ENCODE measurements at places on chromosomes 1 and 21.

GRCh38 chr1:18112611-18113010, 5.0 kb downstream of the IGSF21 start:
- DNase-seq: no peak

GRCh38 chr1:2980073-2980791, 41.0 kb upstream of the ACTRT2 start:
- no peak for DNase-seq

GRCh38 chr1:54301497-54301896, 101.5 kb downstream of the MRPL37 start:
- DNase-seq: no peak

GRCh38 chr21:27681038-27681437, 714.1 kb upstream of the ADAMTS5 start:
- DNase-seq: no peak

DNA sequence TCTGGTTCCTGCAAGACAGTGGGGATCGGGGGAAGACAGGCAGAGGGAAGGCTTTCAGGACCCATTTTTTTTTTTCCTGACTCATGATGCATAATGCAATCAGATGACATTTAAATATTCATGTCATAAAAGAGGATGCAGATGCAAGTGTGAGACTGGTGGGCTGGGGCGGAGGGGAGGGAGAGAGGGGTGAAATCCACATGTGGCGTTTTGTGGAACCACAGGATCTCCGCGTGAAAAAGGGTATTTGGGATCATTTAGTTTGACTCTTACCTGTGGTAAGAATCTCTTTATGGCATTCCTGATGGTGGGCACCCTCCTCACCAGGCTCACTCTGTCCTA, 249.3 kb upstream of the CSF3R start:
- no peak for DNase-seq

GRCh38 chr1:113976609-113977278, 2.5 kb upstream of the OLFML3 start:
- no peak for DNase-seq

DNA sequence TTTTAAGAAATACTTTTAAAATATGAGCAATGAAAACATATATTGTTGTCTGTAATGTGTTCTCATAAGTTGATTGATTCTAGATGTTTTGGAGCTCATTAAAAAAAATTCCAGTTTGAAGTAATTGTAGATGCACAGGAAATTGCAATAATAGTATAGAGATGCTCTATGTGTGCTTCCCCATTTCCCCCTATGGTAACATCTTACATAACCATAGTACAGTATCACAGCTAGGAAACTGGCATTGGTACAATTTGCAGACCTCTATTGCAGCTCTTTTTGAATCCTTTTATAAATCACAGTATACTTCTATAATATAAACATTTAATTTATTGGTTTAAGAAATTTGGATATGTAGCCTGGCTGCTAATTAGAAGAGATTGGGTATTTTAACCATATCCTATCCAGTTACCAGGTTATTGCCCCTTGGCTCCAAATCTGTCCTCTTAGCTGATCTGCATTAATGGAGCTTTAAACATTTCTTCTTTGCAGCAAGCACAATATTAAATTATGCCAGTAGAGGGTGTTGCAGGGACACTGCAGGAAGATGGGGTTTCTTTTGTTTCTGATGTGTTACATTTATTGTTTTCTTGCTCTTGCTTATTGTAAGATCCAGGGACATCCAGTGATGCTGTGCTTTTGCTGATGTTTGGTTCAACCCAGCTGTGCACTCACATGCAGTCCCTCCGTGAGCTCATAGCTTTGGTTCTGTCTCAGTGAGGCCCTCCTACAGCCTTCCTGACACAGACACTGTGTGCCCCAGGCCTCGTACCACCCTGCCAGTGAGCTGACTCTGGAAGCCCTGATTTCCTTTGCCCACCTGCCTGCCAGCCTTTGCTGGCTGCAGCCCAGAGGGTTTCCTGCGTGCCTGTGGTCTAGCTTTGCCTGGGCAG, 103.3 kb downstream of the RABGAP1L start:
- DNase-seq: peak; percentile 9

DNA sequence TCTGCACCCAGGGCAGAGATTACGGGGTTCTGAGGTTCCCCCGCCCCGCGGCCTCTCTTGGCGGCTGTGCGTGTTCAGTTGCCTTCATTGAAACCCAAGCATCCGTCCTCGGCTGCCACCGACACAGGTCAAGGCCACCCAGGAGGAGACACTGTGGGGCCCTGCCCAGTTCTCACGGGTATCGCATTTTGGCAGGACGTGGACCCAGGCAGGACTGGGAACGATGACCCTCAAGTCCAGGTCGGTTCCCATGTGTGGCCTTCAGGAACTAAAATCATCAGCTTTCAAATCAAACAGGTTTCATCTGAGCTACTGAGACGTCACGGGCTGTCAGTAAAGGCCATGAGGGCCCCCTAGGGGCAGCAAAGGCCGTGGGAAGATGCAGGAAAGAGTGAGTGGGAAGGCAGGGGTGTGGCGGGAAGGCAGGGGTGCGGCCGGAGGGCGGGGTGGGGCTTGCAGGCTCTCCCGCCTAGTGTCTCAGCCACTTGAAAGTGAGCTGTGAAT, 7.0 kb upstream of the C1orf174 start:
- no peak for DNase-seq

DNA sequence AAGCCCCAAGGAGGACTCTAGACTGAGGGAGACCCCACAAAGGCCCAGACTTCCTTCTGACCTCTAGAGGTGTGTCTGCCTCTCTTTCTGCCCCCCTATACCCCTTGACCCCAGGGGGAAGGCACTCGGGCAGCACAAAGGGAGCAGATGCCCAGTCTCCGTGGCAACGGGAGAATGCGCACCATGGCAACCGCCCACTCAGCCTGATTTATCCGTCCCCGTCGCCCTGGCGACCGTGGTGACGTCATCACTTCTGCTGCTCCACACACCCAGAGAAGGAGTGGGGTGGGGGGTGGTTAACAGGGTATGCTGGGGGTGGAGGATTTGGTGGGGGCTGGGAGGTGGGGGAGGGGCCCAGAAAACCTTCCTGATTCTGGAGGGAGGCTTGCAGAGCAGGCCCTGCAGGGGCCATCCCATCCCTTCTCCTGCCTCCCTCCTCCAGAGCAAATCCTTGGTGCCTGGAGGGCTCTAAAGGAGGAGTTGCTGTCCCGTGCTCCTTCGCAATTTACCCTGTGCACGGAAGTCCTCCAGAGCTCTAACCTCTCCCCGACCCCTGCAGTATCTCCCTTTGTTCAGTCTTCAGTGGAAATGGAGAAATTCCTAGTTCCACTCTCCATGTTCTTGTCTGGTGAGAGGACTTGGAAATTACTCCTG, 6.3 kb downstream of the CELF3 start:
- no peak for DNase-seq

- no peak for DNase-seq
Measured at GRCh38 chr1:181482521-181483284, 614 bp upstream of the CACNA1E start.

DNA sequence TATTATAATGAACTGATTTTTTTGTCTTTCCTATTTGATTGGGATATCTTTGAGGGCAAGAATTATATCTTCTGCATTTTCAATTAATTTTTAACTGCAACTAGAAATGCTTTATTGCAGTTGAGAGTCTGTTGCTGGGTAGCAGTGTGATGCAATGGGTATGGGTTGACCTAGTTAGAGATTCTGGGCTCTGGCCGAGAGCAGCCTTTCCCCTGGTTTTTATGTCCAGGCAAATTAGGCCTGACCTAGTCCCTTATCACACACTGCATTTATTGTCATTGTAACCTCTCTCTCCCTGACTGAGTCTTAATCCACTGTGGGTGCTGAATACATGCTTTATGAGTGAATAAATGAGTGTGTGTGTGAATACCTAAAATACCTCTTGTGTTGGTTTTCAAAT, 206.4 kb upstream of the PTGFR start:
- DNase-seq: no peak

DNA sequence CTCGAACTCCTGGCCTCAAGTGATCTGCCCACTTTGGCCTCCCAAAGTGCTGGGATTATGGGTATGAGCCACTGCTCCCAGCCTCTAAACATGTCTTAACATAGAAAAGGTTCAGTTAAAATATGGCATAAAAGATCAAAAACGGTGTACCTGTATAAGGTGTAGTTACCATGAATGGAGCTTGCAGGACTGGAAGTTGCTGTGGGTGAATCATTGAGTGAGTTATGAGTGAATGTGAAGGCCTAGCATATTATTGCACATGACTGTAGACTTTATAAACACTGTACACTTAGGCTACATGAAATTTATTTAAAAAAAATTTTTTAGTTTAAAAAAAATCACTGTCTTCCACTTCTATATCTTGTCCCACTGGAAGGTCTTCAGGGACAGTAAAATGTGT, 15.7 kb downstream of the ABCD3 start:
- no peak for DNase-seq

DNA sequence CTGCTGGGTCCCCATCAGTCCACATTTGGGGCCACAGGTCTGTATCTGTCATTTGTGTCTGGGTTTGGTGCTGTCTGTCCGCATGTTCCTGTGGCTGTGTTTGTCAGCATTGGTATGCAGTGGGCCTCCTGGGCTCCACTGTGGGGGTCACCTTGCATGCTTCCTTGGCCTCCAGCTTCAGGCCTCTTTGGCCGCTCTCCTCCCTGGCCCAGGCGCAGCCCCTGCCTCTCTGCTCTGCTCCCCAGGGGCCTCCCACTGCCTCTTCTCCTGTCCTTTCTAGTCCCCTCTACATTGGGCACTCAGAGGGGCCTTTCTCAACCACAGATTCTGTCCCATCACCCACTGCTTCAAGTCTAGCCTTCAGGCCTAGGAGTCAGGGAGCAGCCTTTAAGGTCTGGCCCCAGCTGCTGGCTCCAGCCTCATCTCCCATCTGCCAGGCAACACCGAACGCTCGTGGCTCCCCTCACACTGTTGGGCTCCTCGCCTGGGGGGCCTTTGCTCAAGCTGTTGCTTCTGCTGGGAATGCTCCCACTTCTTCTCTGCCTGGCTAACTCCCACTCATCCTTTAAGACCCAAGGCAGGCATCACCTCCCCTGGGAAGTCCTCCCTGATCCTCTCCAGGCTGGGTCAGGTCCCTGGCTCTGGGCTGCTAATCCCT, 14.6 kb downstream of the ZNF362 start:
- DNase-seq: no peak

- DNase-seq: no peak
Measured at GRCh38 chr21:35606146-35606545, 454.2 kb downstream of the SETD4 start.

DNA sequence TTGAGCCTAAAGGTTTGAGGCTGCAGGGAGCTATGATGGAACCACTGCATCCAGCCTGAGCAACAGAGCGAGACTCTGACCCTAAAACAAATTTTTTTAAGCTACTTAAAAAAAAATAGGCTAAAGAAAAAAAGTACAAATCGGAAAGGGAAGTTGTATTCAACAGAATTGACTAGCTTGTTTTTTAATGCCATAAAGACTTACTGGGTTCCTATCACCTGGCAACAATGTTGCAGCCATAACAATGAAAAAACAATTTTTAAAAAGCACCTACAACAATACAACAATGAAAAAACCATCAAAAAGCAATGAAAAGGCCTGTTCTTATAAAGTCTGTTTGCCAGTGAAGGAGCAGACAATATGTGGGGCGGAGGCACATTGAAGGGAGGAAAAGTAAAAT, 20.1 kb upstream of the PIGK start:
- DNase-seq: no peak

DNA sequence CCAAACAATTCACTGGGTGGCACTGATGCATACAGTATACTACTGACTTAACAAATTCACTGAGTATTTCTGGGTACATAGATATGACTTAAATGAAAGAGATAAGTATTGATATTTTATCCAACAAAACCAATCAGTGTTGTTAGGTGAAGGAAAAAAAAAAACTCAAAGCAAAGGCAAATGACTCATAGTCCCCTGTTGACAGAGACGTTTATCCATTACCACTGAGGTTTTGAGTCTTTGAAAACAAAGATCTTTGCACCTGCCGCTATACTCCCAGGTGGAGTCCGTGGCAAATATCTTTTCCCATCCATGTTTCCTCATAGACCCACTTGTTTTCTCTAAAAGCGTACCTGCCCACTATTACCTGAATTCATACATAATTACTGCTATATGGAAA, 18.4 kb downstream of the DYNLT5 start:
- no peak for DNase-seq

DNA sequence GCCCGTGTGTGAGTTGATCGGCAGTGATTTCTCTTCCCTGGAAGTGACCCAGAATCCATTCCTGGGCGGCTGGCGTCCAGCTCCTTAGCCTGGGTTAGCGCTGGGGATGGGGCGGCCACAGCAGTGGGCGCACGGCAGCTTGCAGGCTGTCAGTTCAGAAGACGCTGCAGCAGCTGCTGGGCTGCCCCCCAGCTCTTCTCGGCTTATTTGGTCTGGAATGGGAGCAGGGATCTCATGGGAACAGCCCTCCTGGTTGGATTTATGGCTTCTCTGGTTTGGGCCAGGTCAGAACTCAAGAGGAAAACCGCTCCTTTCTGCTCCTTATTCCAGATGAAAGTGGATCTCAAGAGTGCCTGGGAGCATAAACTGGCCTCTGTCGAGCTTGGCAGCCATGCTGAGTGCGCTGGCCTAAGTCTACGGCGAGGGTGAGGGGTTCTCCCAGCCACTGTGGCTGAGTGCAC, 148.2 kb downstream of the PRDM16 start:
- DNase-seq: no peak

DNA sequence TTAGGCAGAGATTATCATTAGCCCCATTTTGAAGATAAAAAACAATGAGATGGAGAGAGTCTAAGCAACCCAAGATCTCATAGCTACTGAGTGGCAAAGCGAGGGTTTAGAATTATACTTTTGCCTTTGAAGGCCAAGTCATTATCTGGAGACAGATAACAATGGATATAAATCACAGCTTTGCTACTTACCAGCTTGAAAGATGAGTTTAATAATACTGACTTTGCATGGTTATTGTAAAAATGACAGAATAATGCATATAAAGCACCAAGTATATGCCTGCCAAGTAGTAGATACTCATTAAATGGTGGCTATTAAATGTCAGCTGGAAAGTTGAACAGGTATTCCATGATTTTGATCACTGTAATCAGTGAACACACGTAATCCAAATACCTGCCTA, 241.6 kb upstream of the SGIP1 start:
- DNase-seq: no peak

- no peak for DNase-seq
Measured at GRCh38 chr1:150484861-150485260, 2.4 kb upstream of the TARS2 start.

GRCh38 chr1:40239626-40240025, 8.1 kb upstream of the TMCO2 start:
- no peak for DNase-seq

DNA sequence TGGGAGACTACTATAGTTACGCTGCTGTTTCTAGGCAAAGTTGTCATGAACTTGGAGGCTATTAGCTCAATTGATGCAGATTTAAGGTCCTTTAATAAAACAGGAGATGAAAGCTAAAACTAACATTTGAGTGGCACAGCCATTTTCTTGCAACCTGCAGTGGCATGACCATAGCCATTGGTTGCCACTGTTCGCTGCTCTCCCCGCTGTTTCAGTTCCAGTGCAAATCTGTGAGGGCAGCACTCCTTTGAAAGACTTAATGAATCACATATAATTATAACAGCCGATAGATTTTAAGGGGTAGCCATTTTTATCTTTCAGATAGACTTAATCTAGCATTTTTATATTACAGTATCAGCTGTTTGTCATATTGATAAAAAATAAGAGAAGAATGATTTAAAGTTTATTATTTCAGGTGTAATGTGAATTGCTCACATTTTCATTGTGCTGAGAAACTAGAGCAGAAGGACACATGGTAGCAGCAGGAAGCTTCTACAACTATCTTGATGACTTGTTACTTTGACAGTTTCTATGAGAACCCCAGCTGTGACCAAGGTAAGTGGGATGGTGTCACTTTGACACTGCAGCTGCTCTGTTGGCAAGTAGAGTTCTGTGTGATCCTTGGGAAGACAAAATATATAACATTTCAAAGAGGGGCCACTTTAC, 203.7 kb downstream of the PLA2G4A start:
- DNase-seq: no peak

- no peak for DNase-seq
Measured at GRCh38 chr1:186531561-186532165, 70.7 kb upstream of the PDC start.
